ENCODE measurements at places on chromosomes 1 and 21. TPM values are rescaled to one million over a fixed set of nuclear protein-coding genes. Genes with fewer than 3 reads are reported as not detected.

DNA sequence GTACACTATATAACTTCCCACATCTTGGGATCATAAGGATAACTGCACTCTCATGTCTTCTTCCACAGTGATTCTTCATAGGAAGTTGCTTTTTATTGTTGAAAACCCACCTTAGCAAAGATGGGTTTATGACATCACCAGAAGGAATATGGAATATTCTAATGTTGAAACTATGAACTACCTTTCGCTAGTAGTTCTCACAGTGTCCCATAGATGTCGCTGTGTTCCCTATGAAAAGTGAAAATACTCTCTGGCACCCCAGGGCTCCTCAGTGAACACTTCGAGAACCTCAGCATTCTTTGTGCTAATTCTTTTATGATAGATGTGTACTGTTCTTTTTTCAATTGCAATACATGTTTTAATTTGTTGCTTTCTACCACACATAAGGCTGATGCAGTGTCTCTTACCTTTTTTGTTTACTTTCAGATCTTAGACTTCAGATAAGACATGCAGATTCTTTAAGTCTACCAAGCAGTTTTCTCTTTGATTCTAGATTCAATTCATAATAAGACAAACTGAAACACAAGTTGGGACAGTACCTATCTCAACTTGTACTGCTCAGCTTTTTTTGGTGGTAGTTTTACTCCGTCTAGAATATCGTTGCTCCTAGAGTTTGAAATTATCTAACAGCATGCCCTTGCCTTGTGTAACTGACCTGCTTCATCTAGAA, 90.8 kb downstream of the GTF2B start:
- H3K4me1 ChIP-seq: no peaks in the 10 kb centered on the region
- H3K36me3 ChIP-seq: peaks cover 3% of the 10 kb centered on the region

The PGBD5 gene
- total RNA-seq: 18.4 TPM

DNA sequence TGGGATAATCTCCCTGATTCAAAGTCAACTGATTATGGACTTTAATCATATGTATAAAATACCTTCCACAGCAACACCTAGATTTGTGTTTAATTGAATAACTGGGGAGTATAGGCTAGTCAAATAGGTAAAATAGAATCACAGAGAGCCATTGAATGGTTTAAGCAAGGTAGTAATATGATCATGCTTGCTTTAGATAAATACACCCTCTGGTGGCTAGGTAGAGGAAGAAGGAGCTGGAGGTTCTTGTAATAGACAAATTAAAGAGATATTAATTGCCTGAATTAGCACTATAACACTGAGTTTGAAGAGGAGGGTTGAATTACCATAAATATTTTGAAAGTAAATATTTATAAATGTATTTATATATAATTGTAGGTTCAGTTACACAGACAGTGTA, 40.3 kb downstream of the DIRAS3 start:
- no peak for DNase-seq
- no peaks in the 10 kb centered on the region for H3K4me1 ChIP-seq
- no peak overlapping the region for H3K4me3 ChIP-seq

DNA sequence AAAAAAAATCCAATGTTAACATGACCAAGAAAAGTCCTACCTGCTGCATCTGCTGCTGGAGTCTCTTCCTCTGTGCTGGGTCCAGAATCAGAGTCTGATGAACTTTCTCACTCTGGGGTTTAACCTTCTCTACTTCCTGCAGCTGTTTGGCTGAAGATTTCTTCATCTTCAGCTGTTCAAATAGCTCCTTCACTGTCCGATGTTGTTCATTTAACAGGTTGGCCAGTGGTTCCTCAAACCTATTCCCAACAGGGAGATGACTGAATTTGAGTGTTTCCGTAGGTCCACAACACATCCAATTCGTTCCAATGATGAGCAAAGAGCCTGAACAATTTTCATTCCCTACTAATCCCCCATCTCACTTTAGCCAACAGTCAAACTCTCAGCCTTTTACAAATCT, 79.4 kb downstream of the GON4L start:
- H3K27me3 ChIP-seq: no peaks in the 10 kb centered on the region
- H3K4me3 ChIP-seq: no peak overlapping the region
- H3K27ac ChIP-seq: no peak overlapping the region
